ENCODE measurements at places on chromosomes 11 and 22. TPM values are rescaled to one million over a fixed set of nuclear protein-coding genes. Genes with fewer than 3 reads are reported as not detected.

Gene GPR83
- total RNA-seq: 0.27 TPM

DNA sequence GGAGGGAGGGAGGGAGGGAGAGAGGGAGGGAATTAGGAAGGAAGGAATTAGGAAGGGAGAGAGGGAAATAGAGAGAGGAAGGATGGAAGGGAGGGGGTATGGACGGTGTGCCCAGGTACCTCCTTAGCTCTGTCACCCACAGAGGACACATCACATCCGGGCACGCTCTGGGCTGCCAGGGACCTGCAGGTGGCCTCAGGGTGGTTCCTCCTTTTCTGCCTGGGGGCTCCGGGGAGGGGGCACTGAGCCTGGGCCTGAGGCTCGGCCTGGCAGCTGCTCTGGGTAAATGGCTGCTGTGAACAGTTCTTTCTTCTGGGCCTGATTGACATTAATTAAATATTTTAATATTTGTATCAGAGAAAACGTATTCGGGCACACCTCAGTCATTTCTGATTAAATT lies 733.5 kb downstream of the BRD1 start:
- no peak for DNase-seq

Gene SMC1B
- total RNA-seq: not detected

DNA sequence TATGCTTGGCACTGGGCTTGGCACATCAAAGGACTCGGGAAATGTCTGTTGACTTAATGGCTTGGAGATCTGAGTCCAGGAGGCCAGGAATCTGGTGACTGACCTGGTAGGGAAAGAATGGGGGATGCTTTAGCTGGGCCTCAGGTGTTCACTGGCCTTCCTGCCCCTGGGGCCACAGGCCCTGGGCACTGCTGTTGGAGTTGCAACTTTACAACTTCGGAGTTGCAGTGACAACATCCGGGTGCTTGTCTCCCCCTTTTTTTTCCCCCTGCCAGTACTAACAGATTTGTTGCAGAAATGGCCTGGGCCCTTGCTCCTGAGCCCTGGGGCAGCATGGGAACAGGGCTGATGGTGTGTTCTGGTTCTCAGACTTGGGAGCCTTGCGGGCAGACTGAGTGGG lies 23.8 kb downstream of the OSBP2 start:
- DNase-seq: no peak

DNA sequence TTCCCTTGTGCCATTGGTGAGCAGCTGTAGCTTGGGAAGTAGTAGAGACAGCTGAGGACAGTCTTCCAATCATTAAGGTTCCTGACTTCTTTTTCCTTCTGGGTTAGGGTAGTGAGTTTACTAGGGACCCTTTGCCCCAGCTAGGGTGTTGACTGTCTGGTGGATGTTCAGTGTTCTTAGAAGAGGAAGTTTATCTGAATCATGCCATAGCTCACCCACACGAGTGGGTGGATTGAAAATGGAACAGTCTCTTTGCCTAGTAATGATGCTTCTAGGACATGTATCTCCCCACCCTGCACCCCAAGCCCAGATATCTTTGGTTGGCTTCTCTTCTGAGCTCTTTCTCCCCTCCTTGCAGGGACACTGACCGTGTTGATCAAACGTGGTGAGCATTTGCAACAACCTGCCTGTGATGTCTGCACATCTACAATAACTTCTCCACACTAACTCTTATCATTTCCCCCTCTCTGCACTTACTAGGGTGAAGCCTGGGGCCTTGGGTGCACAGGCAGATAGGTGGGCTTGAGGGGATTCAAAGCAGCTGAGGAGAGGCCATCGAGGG lies 57.1 kb upstream of the HORMAD2 start:
- no peak for DNase-seq

DNA sequence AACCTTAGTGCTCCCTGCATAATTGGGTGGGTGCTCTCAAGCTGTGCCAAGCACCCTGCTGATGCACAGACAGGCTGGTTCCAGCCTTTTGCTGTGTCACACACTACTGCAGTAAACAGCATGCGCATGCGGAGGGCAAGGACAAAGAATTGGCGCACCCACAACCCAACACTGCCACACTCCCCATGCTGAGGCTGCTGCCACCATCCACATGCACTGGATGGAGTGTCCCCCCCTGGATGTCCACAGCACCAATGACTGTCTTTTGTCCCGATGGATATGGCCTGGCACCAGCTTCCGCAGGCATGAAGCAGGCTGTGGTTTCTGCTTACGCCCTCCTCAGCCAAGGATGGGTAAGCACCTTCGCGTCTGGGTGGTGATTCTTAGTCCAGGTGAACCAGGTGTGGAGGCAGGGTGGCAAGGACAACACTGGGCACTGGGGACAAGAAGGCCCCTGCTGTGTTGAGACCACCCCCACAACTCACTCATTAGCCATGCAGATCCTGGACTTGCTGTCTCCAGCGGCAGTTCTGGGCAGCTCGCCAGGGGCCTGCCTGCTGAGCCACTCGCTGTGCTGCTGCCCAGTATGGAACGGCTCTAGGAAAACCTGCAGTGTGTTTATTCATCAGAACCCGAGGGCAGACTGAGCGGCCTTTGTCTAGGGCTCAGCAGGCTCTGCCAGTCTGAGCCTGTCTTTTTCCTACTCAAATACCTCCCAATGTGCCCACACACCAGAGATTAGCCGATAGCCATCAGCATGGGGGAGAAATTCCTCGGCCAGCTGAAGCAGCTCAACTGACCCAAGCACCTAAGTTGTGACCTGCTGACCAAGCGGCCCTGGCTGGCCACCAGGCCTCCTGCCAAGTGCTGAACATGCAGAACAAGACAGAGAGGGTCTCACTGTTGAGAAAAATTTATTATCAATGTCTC lies 8.2 kb upstream of the NAP1L4 start:
- DNase-seq: peak; percentile 87

Gene NUDT22
- total RNA-seq: 60.8 TPM

DNA sequence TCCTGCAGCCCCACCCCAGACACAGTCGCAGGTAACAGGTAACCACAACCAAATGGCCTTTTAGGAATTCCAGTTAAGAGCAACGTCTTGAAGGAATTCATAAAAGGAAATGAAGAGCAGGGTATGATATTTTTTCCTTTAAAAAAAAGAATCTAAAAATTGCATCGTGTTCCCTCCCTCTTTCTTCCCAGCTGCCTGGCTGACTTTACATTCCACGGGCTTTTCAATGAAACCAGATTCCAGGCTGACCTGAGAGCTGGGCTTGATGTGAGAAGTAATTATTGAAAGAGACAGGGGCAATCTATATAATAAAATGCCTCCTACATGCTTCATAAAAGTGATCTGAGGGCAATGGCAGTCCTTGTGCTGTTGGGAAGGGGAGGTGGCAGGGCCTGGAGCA lies 57.3 kb upstream of the EIF3D start:
- DNase-seq: no peak

Gene PRG2
- total RNA-seq: not detected

DNA sequence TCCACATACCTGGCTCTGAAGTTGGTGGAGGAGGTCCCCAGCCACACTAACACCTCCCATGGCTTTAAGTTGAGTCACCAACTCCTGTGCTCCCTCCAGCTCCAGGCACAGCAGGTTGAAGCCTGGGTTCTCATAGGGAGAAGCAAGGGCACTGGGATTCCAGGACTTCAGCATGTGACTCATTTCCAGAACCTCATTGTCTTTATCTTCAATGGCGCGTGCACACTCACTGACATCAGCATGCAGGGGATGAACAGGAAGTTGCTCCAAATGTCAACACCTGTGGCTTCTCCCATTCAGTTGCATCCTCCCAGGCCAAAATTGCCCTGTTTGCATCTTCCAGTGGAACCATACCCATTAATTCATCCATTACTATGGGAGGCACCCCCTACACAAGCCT lies 5.8 kb upstream of the UBQLNL start:
- DNase-seq: no peak

- no peak for DNase-seq
Measured at GRCh38 chr22:38878001-38878400, 6.0 kb upstream of the CBX6 start.

GRCh38 chr11:67996622-67997474 lies 7.0 kb downstream of the UNC93B1 start:
- peak; percentile 83 for DNase-seq

Gene TRIM29
- not detected for total RNA-seq

- DNase-seq: no peak
Measured at GRCh38 chr11:35035894-35036408, 103.0 kb upstream of the CD44 start.

DNA sequence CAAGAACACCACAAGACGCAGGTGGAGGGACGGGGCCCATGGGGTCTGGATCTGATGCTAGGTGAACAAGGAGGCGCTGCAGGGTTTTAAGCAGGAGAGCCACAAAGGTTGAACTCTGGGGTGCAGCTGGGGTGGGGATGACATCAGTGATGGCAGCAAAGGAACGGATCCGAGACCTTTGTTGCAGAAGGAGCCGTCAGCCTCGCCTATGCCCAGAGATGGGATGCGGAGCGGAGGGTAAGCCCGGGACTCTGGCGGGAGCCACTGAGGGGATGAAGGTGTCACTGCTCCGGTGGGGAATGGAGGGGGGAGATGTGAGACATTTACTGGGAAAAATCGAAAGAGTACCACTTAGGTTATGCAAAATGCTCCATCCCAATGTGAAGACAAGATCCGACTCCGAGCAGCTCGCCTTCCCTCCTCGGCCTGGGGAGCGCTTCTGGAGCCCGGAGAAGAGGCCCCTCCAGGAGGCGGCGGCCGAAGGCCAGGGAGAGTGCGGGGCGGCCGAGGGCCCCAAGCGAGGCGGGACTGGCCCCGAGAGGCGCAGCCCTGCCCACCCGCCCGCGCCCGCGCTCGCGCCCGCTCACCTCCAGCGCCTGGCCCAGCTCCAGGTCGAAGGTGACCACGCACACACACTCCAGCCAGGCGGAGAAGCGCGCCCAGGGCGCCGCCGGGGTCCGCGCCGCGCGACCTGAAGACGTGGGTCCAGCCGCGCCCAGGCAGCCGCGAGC lies 422 bp downstream of the DENND6B start:
- no peak for DNase-seq

Gene SLC7A4
- total RNA-seq: 0.16 TPM

Gene CSNK1E
- total RNA-seq: 65.7 TPM

Measured in Right ventricle myocardium superior (tissue), 1 donor.